ENCODE measurements at places on chromosomes 5 and 9.

GRCh38 chr5:96901841-96902240 lies 25.5 kb downstream of the ERAP2 start:
- no peak for DNase-seq

DNA sequence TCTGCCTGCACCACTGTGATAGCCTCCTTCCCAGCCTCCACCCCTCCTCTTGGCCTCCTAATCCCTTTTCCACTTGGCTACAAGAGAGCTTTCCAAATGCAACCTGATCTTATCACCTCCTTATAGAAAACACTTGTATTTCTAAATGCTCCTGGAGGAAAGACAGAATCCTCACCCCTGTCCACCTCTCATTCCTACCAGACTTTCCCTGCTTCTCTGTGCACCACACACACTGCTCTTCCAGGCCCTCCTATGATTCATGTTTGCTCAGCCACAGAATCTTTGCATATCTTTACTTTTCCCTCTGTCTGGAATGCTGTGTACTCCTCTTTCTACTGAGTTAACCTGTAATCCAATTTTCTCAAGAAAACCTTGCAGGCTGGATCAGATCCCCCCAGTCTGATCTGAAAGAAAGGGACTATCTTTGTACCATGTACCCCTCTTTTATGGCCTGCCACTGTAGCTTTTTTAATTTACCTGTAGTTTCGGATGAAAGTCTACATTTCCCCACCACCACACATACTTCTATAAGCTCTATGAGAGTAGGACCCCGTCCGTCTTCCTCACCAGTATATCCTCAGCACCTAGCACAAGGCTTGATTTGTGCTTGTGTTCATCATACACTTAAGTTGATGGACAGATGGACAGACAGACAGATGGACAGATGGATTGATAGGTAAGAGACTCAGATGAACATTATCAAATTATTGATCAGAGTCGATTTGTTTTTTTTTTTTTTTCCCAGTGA lies 95.3 kb downstream of the GALNT10 start:
- peak; percentile 57 for DNase-seq

GRCh38 chr9:3528451-3528850 lies 2.6 kb upstream of the RFX3 start:
- DNase-seq = no peak

DNA sequence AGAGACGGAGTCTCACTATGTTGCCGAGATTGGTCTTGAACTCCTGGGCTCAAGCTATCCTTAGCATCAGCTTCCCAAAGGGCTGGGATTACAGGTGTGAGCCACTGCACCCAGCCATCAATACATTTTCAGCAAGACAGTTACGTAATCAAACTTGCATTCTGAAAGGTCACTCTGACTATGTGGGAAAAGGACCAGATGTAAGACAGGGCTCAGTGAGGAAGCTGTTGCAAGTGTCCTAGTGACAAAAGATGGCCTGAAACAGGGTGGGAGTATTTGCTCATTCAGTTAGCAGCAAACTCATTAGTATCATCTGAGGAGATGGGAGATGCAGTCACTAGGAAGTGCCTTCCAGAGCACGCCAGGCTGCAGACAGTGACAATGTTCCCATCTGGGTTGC lies 16.9 kb downstream of the MED27 start:
- DNase-seq = no peak

DNA sequence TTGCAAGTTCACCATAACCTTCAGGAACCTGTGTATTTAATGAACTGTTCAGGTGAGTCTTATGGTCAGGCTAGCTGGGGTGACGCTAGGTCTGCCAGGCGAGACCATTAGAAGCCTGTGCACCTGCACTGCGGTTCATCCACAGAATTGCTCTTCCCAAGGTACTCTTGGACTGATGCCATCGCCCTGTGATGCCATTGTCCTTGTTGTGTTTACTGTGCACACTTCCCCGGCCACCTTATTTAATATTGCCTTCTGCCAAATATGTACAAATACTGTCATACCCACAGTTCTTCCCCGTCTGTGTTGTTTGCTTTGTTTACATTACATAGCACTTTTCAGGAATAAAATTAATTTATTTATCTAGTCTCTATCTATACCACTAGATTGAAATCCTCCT lies 66.3 kb downstream of the RCL1 start:
- no peak for DNase-seq

- DNase-seq = peak; percentile 34
Observed at GRCh38 chr9:38687389-38687842, 32.5 kb downstream of the FAM240B start.

GRCh38 chr5:67997892-67998457 lies 217.6 kb upstream of the PIK3R1 start:
- no peak for DNase-seq

GRCh38 chr5:146945617-146946084 lies 67.1 kb upstream of the PPP2R2B start:
- no peak for DNase-seq

GRCh38 chr9:129224618-129225489 lies 46.8 kb upstream of the IER5L start:
- no peak for DNase-seq

GRCh38 chr5:23727271-23727670 lies 219.9 kb downstream of the PRDM9 start:
- no peak for DNase-seq

- no peak for DNase-seq
Observed at GRCh38 chr5:35813521-35813920, 43.2 kb upstream of the IL7R start.

DNA sequence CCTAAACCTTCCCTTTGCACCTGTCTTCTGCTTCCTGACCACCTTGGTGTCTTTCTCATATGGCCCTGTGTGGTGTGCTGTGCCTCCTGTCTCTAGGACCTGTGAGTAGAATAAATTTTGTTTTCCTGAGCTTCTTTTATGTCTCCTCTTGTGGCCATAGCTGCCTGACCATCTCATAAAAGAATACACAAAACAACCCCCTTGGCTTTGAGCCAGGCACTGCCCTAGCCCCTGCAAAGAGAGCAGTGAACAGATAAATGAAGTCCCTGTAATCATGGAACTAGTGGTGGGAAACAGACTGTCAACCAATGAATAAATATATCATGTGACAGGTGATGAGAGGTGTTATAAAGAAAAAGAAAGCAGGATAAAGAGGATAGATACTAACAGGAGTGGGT lies 485.1 kb downstream of the CSNK1G3 start:
- DNase-seq = no peak

Data from AG20443 (cell line).